ENCODE measurements at places on chromosomes 3 and 15. TPM values are rescaled to one million over a fixed set of nuclear protein-coding genes. Genes with fewer than 3 reads are reported as not detected.

The SEMA6D gene
- polyA plus RNA-seq, result 3.9 TPM

DNA sequence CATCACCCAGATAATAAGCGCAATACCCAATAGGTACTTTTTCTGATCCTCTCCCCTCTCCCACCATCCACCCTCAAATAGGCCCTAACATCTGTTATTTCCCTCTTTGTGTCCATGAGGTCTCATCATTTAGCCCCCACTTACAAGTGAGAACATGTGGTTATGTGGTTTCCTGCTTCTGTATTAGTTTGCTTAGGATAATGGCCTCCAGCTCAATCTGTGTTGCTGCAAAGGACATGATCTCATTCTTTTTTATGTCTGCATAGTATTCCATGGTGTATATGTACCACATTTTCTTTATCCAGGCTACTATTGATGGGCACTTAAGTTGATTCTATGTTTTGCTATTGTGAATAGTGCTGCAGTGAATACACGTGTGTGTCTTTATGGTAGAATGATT lies 165.4 kb downstream of the MBNL1 start:
- H3K27ac ChIP-seq, result no peak overlapping the region
- no peaks in the 10 kb centered on the region for H3K4me1 ChIP-seq
- DNase-seq, result no peak
- H3K36me3 ChIP-seq, result peaks cover 7% of the 10 kb centered on the region
- H3K4me3 ChIP-seq, result no peak overlapping the region

GRCh38 chr15:76575274-76575673 lies 238.7 kb downstream of the ISL2 start:
- H3K27me3 ChIP-seq, result no peaks in the 10 kb centered on the region
- no peak for DNase-seq
- no peak overlapping the region for H3K27ac ChIP-seq
- H3K4me3 ChIP-seq, result no peak overlapping the region

The PPP4R2 gene
- polyA plus RNA-seq, result 36.6 TPM

DNA sequence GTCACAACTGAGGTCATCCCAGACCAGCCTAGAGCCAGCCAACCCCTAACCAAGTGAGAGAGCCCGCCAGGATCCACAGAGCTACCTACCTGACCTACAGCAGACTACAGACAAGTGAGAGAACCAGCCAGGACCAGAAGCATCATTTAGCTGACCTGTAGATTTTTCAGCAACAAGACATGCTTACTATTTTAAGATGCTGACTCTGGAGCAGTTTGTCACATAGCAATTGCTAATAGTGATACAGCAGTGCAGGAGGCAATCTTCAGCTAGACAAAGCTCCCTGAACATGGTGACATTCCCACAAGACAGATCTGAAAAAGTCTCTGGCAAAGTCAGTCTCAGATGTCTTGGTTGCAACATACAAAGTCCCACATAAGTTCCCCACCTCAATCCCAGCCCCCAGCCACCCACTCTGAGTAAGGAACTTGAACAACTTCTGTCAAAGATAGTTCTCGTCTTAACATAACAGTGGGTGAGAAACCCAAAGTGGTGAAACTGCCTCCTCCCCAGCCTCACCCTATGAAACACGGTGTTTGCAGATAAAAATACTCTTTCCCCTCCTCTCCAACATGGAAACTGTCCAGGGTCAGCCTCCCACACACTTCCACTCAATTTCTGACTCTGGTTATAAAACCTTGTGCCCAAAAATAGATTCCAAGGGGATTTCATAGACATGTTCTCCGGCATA lies 120.3 kb upstream of the SLC6A11 start:
- H3K36me3 ChIP-seq, result no peaks in the 10 kb centered on the region
- H3K4me1 ChIP-seq, result no peaks in the 10 kb centered on the region
- no peak overlapping the region for H3K4me3 ChIP-seq

DNA sequence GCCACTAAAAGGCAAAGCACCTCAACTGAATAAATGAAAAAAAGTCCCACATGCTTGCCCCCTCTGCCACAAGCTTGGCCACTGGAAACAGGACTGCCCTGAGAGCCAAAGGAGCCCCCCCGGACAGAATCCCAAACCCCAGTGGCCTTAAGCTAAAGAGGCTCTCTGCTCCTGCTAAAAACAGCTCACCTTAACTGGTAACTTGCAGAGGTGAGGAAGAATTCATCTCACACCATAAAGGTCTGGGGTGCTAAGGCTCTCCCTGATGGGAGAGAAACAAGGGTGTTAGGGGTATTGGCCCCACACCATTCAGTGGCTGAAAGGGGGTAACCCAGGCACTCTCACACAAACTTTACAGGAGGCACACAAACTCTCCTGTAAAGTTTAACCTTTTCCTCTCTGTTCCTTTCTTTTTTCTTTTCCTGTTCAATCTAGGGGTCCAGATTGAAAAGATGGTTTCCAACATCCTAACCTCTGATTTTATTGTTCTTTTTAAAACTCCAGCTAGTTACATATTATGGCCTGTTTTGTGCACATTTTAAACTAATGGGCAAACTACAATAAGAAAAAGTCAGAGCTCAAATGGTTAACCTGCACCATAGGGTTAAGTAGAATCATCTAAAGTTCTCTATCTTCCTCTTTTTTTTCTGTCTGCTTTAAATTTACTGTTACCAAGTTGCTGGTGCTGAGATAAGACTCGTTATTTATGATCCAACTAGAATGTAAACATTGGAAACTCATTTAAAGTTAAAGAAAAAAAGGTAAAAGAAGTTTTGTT lies 19.9 kb downstream of the TRANK1 start:
- H3K4me1 ChIP-seq, result peaks cover 8% of the 10 kb centered on the region
- peak overlapping the region; percentile 5 for H3K4me3 ChIP-seq
- no peak for DNase-seq
- peak overlapping the region; percentile 23 for H3K27ac ChIP-seq
- no peaks in the 10 kb centered on the region for H3K27me3 ChIP-seq
- peaks cover 2% of the 10 kb centered on the region for H3K36me3 ChIP-seq

GRCh38 chr3:147359177-147360050 lies 46.9 kb downstream of the ZIC4 start:
- H3K4me3 ChIP-seq, result no peak overlapping the region
- no peak for DNase-seq
- no peak overlapping the region for H3K27ac ChIP-seq
- no peaks in the 10 kb centered on the region for H3K36me3 ChIP-seq
- H3K4me1 ChIP-seq, result no peaks in the 10 kb centered on the region

DNA sequence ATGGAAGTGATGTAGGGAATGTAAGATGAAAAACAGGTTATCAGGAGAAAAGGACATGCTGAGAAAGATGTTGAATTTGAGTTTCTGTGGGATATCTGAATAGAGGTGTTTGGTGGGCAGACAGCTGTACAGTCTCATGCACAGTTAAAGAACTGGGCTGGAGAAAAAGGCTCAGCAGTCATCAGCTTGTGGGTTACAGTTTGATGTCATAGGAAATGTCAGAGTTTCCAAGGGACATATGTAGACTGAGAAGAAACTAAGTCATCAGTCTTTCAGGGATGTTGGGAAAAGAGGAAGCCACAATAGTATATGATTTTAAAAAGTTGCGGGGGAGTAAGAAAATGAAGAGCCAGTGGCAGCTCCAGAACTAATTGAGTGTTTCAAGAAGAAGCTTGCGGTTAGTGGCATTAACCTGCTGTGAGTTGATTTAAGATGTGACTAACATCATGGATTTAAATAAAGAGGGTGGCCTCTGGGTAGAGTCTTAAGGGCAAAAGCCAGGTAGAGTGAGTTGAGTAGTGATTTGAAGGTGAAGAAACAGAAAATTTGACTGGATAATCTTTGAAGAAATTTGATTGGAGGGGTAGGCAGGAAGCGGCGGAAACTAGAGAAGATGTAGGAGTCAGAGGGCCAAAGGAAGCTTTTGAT lies 24.6 kb downstream of the GORASP1 start:
- H3K4me3 ChIP-seq, result no peak overlapping the region
- no peaks in the 10 kb centered on the region for H3K4me1 ChIP-seq
- H3K27ac ChIP-seq, result no peak overlapping the region
- H3K36me3 ChIP-seq, result peaks cover 47% of the 10 kb centered on the region
- no peak for DNase-seq

The ATP13A5 gene
- 0.37 TPM for polyA plus RNA-seq

The RPL32 gene
- polyA plus RNA-seq, result 3,281 TPM

- no peaks in the 10 kb centered on the region for H3K4me1 ChIP-seq
- H3K27ac ChIP-seq, result no peak overlapping the region
- DNase-seq, result no peak
- no peaks in the 10 kb centered on the region for H3K36me3 ChIP-seq
- H3K4me3 ChIP-seq, result no peak overlapping the region
These were observed 21.8 kb downstream of the MYH15 start for GRCh38 chr3:108488631-108489030.

DNA sequence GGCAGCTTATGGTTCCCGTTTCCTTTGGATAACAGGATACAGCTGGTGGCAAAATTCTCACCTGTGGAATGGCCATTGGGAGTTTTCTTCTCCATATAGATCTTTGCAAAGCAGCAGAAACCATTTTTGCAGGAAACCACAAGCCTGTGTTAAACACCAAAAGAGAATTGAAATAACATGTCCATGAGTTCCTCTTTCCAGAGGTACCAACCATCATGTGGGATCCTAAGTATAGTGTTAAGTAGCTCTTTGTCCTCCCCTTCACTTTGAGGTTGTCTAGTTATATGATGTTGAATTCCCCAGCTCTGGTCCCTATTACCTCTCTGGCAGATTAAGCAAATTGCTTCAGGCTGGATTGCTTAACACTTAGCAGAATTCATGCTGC lies 94.9 kb downstream of the AKAP13 start:
- H3K4me3 ChIP-seq, result no peak overlapping the region
- H3K27me3 ChIP-seq, result no peaks in the 10 kb centered on the region
- H3K36me3 ChIP-seq, result no peaks in the 10 kb centered on the region

- H3K27ac ChIP-seq, result no peak overlapping the region
- no peak overlapping the region for H3K4me3 ChIP-seq
- H3K36me3 ChIP-seq, result no peaks in the 10 kb centered on the region
- no peaks in the 10 kb centered on the region for H3K4me1 ChIP-seq
These were observed 15.1 kb downstream of the GOLIM4 start for GRCh38 chr3:168080499-168081170.

Data from thymus (tissue), 14 donors.